Right renal cortex interstitium (tissue), 3 donors: ENCODE measurements at places on chromosomes 12 and 14. TPM values are rescaled to one million over a fixed set of nuclear protein-coding genes. Genes with fewer than 3 reads are reported as not detected.

LMO3 gene
- polyA plus RNA-seq, result 2.4 TPM

- no peak for DNase-seq
These were observed 13.0 kb downstream of the ERG28 start for GRCh38 chr14:75647640-75648039.

GDF3 gene
- 0.52 TPM for polyA plus RNA-seq

TAS2R30 gene
- 0.27 TPM for polyA plus RNA-seq

- DNase-seq, result no peak
These were observed 50.9 kb downstream of the RPH3A start for GRCh38 chr12:112842441-112842840.

DNA sequence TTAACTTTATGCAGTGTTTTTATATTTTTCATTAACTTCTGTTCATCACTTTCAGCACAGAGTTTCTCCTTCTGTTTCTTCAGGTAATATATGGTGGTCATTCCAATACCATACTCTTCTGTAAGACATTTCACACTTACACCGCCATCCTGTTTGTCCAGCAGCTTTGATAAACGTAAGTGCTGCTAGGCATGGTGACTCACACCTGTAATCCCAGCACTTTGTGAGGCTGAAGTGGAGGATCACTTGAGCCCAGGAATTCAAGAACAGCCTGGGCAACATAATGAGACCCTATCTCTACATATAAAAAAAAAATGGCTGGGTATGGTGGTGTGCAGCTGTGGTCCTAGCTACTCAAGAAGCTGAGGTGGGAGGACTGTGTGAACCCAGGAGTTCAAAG, 55.8 kb downstream of the EXOC5 start:
- no peak for DNase-seq

DNA sequence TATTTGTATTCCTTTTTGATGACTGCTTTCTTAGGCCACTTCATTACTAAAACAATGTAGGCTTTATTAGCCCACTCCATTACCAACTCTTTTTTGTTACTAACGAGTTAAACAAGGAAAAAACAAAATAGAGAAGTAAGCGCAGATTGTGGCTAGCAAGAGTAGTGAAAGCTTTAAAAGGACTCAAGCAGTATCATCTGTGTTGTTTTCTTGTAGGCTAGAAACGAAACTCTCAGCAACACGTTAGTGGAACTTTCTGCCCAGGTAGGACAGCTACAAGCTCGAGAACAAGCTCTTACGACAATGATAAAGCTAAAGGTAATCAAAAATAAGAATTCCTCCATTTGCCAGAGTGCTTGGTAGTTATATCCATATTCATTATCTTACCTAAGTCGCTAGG, 11.1 kb downstream of the CCDC62 start:
- DNase-seq, result no peak

DNA sequence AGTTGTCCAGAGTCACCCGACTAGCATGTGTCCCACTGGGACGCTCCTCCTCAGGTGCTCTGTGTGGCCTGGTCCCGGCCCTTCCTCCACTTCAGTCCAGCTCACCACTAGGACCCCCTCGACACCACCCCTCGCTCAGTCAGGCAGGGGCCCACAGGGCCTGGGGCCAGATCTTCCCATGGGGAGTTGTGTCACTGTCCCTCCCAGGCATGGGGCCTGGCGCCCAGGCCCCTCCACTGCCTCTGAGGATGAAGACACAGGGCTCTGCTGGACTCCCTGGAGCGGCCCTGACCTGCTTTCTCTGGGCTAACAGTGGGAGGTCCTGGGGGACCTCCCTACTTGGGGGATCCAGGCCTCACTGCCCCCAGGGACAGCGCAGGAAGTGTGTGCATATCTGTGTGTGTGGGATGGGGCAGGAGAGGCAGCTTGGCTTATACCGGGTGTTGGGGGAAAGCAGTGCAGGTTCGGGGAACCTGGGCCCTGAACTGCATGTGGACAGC, 43.8 kb downstream of the KRT80 start:
- no peak for DNase-seq

DEPDC4 gene
- polyA plus RNA-seq, result 5.3 TPM

GRCh38 chr12:19287302-19287701, 152.0 kb upstream of the AEBP2 start:
- DNase-seq, result no peak

ANO2 gene
- 4.0 TPM for polyA plus RNA-seq

ASIC1 gene
- polyA plus RNA-seq, result 3.3 TPM

DNA sequence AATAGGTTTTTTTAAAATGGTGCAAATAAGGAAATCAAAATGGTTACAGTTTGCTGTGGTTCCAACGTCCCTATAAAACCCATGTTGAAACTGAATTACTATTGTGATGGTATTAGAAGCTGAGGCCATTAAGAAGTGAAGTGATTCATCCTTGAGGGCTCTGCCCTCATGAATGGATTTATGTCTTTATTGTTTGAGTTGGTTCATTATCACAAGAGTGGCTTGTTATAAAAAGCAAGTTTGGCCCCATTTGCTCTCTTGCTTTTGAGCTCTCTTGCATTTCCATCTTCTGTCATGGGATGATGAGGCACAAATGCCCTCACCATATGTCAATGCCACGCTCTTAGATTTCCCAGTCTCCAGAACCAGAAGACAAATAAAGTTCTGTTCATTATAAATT, 62.3 kb downstream of the PRKD1 start:
- no peak for DNase-seq

DNA sequence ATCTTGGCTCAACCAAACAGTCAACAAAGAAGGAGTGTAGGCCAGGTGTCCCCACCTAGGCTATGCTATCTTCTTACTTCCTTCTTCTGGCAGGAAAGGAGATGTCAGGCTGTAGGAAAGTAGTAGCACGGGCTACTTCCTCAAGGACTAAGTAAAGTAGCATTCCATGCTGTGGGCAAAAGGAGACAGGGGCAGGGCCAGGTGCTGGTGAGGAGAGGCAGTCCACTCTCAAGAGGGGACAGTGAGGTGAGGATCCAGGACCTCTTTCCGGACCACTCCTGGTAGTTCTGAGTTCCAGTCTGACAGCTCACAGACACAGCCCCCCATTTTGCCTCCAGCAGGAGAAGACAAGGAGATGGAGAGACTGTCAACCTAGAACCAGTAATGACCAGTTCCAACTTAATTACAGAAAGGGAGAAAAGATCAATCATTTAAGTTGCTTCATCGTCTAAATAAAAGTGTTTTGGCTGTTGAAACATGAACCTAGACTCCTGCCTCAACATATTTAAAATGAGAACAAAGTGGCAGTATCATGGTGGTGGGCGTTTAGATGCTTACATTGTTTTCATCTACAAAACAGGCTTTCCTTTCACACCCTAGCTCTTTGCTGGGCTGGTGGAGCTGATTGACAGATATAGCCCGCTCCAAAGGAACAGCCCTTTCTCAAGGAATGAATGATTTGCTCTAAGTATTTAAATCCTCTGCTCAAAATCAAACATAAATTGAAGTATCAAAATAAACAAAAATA, 5.1 kb upstream of the SSTR1 start:
- no peak for DNase-seq

DNA sequence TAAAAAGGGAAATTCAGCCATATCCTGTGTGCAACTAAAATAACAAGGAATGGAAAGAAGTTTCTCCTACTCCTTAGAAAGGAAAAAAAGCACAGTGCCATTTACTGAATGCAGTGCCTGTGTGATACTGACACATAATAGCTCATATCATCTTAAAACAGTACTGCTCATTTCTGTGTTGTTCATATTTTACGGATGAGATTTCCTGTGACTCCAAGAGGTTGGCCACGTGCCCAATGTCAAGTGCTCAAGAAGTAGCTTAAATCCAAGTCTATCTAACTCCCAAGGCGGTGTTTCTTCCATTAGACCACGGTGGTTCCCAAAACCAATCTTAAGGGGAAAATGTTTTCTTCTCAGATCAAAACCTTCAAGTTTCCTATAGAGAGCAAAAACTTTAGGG, 20.0 kb downstream of the MAP3K9 start:
- DNase-seq, result no peak

- DNase-seq, result no peak
These were observed 311.6 kb downstream of the LRIG3 start for GRCh38 chr12:58608711-58609110.

GRCh38 chr12:85329913-85330312, 49.9 kb downstream of the ALX1 start:
- DNase-seq, result no peak

- no peak for DNase-seq
These were observed 1105.5 kb downstream of the TMEM121 start for GRCh38 chr14:106631879-106632278.
